ENCODE measurements at places on chromosomes 1 and 21.

- H3K36me3 ChIP-seq, result no peaks in the 10 kb centered on the region
- H3K4me3 ChIP-seq, result no peak overlapping the region
- H3K27ac ChIP-seq, result no peak overlapping the region
- peaks cover 11% of the 10 kb centered on the region for H3K4me1 ChIP-seq
- DNase-seq, result no peak
These were observed 13.2 kb upstream of the DEGS1 start for GRCh38 chr1:224169718-224170270.

- no peaks in the 10 kb centered on the region for H3K4me1 ChIP-seq
- H3K36me3 ChIP-seq, result no peaks in the 10 kb centered on the region
- no peak for DNase-seq
- no peak overlapping the region for H3K4me3 ChIP-seq
- no peak overlapping the region for H3K27ac ChIP-seq
These were observed 350.3 kb downstream of the RWDD3 start for GRCh38 chr1:95584315-95584714.

DNA sequence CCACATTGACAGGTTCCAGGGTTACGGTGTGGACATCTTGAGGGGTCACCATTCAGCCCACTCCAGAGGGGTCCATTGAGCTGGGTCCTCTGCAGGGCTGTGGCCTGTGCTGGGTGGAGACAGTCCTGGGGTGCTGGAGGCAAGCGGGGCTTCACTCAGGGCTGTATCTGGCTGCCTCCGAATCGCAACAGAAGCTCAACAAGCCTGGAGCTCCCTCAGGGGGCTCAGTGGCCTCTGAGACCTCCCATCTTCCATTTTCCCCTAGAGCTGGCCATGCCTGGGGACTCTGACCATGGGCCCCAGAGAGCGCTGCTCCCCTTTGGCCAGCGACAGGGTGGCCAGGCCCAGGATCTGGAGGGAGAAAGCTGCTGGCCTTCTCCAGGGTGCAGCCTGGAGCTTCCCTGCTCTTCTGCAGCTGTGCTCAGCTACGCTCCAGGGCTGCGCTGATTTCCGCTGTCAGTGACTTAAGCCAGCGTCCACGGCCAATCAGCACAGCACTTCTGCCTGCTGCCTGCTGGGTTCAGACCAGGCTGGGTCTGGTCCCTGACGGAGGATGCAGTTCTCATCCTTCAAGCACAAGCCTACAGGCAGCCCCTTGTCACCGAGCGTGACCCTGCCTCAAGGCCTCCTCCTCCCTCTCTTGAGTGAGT lies 45.0 kb upstream of the ADARB1 start:
- H3K4me3 ChIP-seq, result no peak overlapping the region
- H3K4me1 ChIP-seq, result peaks cover 32% of the 10 kb centered on the region
- no peak overlapping the region for H3K27ac ChIP-seq
- H3K36me3 ChIP-seq, result no peaks in the 10 kb centered on the region

DNA sequence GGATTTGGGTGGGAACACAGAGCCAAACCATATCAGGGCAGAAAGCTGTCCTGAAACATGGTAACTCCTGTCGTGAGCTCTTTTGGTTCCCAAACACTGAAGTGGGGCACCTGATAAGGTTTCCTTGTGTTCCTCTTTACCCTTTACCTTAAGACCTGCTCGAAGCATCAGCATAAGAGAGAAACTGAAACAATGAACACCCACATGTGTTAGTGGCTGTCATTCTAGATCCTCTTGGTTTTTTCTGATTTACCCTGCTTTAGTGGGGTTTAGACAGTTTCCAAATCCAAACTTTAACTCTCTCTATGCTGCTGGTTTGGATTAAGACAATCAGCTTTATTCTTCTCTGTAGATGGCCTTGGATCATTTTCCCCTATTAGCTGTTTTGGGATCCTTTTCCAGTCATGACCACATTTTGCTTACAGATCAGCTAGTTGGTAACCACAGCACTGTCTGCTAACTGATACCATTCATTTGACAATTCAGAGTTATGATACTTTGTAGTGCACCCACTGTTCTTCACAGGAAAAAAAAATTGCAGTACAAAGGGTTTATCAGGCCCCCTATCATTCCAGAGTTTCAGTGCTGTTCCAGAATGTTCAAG lies 975 bp upstream of the MNDA start:
- H3K27ac ChIP-seq, result peak overlapping the region; percentile 3
- no peak overlapping the region for H3K4me3 ChIP-seq
- DNase-seq, result no peak
- H3K4me1 ChIP-seq, result no peaks in the 10 kb centered on the region
- no peaks in the 10 kb centered on the region for H3K36me3 ChIP-seq

Measured in heart right ventricle (tissue), 16 donors.